Pancreas (tissue), 10 donors: ENCODE measurements at places on chromosomes 13 and 19. TPM values are rescaled to one million over a fixed set of nuclear protein-coding genes. Genes with fewer than 3 reads are reported as not detected.

GRCh38 chr13:43979492-43979891 lies 99.8 kb downstream of the LACC1 start:
- DNase-seq, result no peak

DNA sequence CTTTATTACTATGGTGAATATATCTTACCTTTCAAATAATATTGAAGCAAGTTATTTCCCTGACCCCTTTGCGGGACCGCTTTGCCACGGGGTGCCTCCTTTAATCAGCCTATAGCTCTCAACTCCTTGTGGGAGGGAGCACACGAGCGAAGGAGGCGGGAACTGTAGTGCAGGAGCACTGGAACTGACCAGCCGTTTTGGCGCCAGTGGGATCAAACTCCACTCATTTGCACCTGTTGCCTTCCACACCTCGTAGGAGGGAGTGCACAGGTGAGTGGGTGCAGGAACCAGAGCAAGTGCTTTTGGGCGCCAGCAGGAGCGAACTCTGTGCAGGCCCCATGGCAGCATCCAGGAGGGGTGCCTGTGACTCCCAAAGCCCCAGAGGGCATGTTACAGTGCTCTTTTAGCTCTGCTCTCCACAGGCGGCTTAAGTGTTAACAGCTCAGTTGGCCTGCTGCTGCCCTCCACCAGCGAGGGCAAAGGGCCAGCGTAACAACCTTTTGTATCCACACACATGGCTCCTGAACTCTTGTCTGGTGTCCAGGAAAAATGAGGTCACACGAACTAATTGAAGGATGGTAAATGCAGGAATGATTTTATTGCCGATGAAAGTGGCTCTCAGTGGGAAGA lies 206.9 kb downstream of the GGACT start:
- no peak for DNase-seq

- no peak for DNase-seq
Measured at GRCh38 chr13:102726430-102726829, 31.6 kb upstream of the METTL21C start.

- no peak for DNase-seq
Measured at GRCh38 chr19:1168572-1169410, 5.3 kb downstream of the SBNO2 start.

DNA sequence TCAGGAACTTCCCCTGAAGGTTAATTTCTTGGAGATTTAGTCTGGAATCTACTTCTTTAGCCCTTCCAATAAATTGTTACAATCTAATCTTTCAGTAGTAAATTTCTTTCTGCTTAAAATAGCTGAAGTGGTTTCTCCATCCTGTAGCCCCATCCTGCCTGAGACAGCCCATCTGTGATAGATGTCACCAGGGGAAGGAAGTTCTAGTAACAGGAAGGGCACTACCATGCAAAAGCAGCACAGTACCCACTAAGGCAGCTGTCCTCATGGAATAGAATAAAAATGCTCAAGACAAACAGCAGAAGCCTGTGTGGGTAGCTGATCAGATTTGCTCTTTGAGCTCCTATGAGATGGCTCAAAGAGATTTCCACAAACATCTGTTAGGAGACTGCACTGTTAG lies 1036.5 kb downstream of the SLITRK5 start:
- no peak for DNase-seq

DNA sequence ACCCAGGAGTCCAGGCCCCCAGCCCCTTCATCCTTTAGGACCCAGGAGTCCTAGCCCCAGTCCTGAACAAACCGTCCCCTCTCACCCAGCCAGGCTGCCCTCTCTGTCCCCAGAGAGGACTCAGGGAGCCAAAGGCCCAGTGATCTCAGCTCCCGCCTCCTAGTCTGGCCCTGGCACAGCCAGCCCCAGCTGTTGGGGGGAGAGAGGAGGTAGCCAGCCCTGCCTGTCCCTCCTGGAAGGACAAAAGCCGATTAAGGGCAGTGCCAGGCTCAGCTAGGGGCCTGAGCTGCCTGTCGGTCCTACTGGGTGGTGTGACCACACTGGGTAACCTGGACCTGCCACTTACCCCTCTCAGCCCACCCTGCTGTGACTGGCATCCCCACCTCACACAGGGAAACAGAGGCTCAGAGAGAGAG lies 14.5 kb downstream of the LIPE start:
- no peak for DNase-seq

DNA sequence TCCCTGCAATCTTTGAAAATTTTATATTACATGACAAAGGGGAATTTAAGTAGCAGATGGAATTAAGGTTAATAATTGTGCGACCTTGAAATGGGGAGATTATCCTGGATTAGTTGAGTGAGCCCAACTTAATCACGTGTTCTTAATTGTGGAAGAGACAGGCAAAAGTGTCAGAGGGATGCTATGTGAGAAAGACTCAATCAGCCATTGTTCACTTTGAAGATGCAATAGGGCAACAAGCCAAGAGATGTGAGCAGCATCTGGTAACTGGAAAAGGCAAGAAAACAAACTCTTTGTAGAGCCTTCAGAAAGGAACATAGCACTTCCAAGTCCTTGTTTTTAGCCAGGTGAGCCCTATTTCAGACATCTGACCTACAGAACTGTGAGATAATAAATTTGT lies 247.7 kb downstream of the SLITRK1 start:
- no peak for DNase-seq

DNA sequence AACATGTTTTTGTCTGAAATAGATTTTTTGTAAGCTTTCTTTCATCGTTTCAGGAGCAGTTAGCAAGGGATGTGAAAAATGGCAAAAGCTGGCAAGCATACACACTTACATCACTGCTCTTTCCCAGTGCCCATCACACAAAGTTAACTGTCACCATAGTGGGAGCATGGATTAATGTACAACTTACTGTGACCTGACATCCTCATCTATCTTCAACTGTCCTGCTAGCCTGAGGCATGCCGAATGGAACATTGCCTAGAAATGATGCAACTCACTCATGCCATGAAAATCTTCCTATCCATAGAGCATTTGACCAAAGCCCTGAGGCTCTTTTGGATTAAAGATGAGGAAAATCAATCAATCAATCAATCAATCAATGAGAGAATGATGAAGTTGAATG lies 491.7 kb upstream of the SLC10A2 start:
- DNase-seq, result no peak

- DNase-seq, result no peak
Measured at GRCh38 chr13:86909318-86909717, 761.9 kb upstream of the SLITRK5 start.

GRCh38 chr19:35937345-35938281 lies 1.4 kb downstream of the LRFN3 start:
- no peak for DNase-seq

- no peak for DNase-seq
Measured at GRCh38 chr19:51621178-51621577, 9.0 kb downstream of the SIGLEC5 start.

DNA sequence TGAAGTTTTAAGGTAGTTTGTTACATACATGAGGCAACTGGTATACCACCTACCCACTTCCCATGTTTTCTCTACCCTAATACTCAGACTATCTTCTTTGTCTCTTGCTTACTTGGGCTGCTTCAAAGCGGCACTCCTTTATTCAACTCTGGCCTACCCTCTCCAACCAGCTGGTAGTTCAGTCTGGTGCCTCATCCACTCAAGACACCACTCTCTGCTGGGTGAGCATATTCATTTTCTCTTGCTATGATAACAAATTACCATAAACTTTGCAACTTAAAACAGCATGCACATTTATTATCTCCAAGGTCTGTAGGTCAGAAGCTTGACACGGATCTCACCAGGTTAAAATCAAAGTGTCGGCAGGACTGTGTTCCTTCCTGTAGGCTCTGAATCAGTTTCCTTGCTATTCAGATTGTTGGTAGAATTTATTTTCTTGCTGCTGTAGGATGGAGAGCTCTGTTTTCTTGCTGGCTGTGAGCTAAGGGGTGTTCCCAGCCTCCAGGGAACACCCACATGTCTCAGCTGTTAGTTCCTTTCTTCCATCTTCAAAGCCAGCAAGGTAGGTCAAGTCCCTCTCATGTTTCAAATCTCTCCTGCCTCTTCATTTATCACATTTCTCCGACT lies 666.0 kb downstream of the DIAPH3 start:
- DNase-seq, result no peak

DNA sequence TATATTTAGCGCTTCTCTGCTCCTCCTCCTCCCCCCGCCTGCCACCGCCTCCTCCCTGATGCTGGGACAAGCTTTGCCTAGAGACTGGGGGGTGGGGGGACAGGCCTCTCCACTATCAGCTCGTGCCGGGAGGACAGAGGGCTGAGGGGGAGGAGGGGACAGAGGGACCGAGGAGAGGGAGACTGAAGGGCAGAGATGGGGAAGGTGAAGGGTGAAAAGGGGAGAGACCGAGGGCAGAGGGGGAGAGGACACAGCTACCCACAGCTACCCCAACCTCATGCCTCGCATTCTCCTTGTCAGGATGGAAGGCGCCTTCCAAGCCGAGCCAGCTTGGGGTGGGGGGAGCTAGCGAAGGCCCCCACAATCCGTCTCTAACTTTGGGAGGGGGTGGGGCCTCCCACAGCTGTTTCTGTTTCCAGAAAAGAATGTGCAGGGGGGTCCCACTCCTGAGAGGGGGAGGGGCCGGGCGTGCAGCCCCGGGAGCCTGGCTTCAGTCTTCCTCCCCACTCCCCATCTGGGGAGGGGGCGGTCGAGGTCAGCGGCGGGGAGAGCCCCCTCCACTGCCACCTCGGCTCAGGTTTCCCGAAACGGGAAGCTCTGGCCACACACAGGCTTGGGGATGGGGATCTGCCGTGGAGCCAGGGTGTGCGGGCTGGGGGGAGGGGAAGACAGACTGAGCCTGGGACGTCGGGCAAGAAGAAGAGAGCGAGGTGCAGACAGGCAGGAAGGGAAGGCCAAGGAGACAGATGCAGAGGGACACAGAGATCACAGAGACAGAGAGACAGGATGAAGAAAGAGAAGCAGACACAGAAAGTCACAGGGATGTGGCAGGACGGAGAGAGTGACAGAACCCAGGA lies 1.6 kb downstream of the DACT3 start:
- peak; percentile 51 for DNase-seq

GRCh38 chr13:48494874-48495273 lies 38.0 kb downstream of the RCBTB2 start:
- no peak for DNase-seq

DNA sequence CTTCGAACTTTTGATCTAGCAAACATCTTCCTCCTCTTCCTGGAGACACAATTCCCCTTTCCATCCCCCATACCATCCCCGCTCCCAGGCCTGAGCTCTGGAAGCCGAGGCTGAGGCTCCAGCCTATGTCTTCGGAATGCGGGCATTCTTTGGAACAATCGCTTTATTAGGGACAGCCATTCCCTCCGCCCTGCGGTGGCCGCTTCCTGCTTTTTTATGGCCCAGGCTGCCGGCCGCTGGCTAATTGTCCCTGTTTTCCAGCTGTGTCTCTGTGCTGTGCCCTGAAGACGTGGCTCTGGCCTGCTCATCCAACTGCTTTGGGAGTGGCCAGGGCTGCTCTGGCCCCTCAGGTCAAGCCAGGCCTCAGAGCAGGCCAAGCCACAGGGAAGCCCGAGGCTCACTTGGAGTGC lies 2.1 kb upstream of the CDX2 start:
- no peak for DNase-seq

- no peak for DNase-seq
Measured at GRCh38 chr19:16118489-16119033, 6.9 kb downstream of the RAB8A start.

GRCh38 chr13:27607125-27607524 lies 13.2 kb downstream of the LNX2 start:
- no peak for DNase-seq

- no peak for DNase-seq
Measured at GRCh38 chr13:42524487-42525034, 49.4 kb upstream of the TNFSF11 start.

GRCh38 chr19:863315-863620 lies 3.8 kb downstream of the CFD start:
- DNase-seq, result no peak

DNA sequence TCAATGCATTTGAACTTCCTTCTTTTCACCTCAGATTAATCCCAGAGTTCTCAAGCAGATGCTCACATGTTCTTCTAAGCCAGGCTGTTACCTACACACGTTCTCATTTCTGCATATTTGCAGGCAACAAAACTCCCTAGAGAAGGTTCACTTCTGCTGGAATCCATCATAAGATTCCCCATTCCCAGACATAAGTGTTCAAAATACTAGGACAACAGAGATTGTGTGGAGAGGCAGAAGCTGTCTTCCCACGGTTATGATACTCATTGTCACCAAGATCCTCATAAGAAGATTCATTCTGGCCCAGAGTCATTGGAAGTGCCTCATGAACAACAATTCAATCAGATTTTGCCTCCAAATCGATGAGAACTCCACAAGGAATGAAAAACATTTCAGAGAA lies 931.6 kb upstream of the MIR17HG start:
- no peak for DNase-seq

- DNase-seq, result no peak
Measured at GRCh38 chr13:35743165-35743564, 266.7 kb upstream of the MAB21L1 start.

GRCh38 chr13:49540552-49540951 lies 44.8 kb downstream of the PHF11 start:
- DNase-seq, result no peak

- DNase-seq, result peak; percentile 53
Measured at GRCh38 chr19:43798546-43799409, 3.5 kb downstream of the LYPD5 start.

- no peak for DNase-seq
Measured at GRCh38 chr13:32555613-32556012, 17.0 kb upstream of the N4BP2L2 start.

- no peak for DNase-seq
Measured at GRCh38 chr13:99357941-99358340, 50.7 kb upstream of the GPR183 start.

DNA sequence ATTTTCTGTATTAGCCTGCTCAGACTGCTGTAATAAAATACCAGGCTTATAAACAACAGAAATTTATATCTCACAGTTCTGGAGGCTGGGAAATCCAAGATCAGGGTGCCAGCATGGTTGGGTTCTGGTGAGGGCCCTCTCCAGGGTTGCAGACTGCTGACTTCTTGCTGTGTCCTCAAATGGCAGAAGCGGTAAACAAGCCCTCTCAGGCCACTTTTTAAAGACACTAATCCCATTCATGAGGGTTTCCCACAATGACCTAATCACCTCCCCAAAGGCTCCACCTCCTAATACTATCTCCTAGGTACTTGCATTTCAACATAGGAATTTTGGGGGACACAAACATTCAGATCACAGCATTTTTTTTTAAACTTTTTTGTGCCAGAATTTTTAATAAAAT lies 159.3 kb downstream of the PDS5B start:
- no peak for DNase-seq

GRCh38 chr19:10625003-10625761 lies at the start of gene SLC44A2:
Gene SLC44A2 (plus strand): TSS chr19:10625553. CDS start chr19:10625634, 81 bp downstream.
- peak; percentile 95 for DNase-seq

Gene CPAMD8
- polyA plus RNA-seq, result 5.2 TPM

Gene TMEM91
- 24.8 TPM for polyA plus RNA-seq

Gene SHISA7
- 0.04 TPM for polyA plus RNA-seq

Gene IFNL1
- polyA plus RNA-seq, result not detected

Gene VSIG10L
- 0.99 TPM for polyA plus RNA-seq

Gene FUT3
- polyA plus RNA-seq, result 9.7 TPM

Gene RXFP2
- not detected for polyA plus RNA-seq

Gene SLC1A6
- polyA plus RNA-seq, result not detected

Gene FSD1
- 0.21 TPM for polyA plus RNA-seq

Gene ERICH6B
- not detected for polyA plus RNA-seq
